ENCODE measurements at places on chromosomes 2 and 18.

- no peak for DNase-seq
Measured at GRCh38 chr18:4270988-4271387, 184.1 kb downstream of the DLGAP1 start.

GRCh38 chr2:149902081-149902480, 314.5 kb upstream of the MMADHC start:
- no peak for DNase-seq

- DNase-seq = no peak
Measured at GRCh38 chr18:5107988-5108387, 89.1 kb downstream of the AKAIN1 start.

DNA sequence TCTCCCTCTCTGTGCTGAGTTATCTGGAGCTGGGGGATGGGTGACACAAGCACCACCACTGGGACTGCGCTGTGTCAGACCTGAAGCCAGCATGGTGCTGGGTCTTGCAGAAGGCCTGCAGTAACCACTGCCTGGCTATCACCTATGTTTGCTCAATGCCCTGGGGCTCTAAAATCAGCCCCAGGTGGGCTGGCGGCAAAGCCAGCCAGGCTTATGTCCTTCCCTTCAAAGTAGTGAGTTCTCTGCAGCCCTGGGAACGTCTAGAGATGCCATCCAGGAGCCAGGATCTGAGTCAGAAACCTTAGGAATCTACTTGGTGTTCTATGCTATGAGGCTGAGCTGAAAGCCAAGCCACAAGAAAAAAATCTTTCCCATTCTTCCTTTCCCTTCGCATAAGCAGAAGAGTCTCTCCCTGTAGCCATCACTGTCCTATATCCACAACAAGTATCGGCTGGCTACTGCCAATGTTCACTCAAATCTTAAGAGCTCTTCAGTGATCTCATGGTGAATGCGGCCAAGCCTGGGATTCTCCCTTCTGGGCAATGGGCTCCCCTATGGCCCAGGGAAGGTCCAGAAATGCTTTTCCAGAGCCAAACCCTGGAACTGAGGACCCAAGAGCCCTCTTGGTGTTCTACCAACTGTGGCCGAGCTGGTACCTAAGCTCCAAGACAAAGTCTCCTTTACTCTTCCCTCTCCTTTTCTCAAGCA, 248.7 kb downstream of the ZNF385B start:
- DNase-seq = no peak

GRCh38 chr2:43183743-43184142, 42.7 kb downstream of the ZFP36L2 start:
- no peak for DNase-seq

GRCh38 chr2:98548920-98549818, 59.1 kb downstream of the COA5 start:
- no peak for DNase-seq

DNA sequence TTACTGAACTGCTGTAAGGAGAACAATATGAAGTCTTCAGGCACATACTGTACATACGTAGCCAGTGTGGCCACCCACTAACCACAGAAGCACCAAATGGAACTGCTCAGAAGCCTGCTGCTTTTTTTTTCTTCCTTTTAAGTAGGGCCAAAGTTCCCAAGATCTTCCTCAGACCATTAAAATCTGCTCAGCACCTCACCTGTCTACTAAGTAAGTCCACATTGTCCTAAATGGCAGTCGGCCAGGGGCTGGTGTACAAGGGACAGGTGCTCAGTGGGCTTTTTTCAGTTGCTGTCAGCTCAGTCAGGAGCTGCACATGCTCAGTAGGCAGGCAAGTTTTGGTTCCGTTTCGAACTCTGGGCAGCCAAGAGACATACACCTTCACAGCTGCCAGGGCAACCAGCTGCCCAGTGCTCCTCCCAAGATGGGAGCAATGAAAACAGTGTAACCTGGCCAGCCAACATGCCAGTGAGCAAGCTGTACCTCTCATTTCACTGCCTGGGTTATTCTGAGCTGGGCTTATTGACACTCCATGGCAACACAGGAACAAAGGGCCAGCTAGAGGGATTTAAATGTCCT, 86.1 kb downstream of the ACVR1 start:
- no peak for DNase-seq

GRCh38 chr2:9769171-9770005, 73.9 kb upstream of the TAF1B start:
- DNase-seq = peak; percentile 54

DNA sequence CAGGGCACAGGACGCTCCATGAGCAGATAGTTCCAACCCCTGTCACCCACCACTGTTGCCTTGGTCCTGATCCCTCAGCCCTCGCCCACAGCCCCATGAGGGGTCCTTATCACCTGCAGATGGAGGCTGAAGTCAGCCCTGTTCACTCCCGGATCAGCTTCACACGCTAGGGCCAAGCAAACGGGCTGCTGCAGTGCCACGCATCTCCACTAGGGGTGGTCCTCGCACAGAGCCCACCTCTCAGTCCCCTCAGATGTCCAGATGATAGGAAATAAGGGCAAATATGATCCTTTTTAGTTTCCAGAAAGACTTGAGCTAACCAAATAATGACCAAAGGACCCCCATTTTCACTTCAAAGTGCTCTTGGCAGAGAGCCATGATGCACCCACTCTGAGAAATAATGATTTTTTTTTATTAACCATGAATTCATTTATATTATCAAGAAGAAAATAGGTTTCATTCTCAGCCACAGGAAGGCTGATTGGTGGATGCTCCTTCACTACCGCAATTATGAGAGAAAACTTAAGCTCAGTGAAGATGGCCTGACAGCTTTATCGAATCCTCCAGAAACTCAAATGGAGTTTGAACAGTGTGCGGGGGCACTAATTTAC, 71.9 kb upstream of the KLHL29 start:
- DNase-seq = peak; percentile 46

GRCh38 chr18:47817017-47817794, 113.3 kb downstream of the SMAD2 start:
- DNase-seq = no peak

DNA sequence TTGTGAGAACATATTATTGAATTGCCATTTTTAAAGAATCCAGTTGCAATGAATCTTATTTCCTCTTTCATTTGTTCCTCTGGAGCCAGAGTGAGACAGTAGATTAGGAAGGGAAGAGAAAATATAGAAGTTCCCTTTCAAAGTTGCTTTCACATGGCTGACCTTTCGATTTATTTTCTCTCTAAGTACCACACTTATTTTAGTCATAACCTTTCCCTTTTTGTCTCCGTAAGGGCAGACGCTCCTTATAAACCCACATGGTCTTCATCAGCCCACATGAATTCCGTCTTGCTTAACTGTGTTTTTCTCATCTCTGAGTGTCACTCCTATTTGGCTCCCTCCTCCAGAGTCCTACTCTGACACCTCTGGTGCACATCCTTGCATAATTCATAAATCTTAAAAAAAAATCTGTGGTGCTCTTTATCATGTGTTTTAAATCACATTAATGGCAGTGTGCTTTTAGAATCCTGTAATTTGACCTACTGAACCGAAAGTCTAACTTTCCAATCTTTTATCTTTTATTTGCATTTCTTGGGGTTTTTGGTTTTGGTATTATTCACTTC, 38.5 kb upstream of the ZNF396 start:
- no peak for DNase-seq

GRCh38 chr18:36627637-36628036, 201.2 kb downstream of the TPGS2 start:
- DNase-seq = no peak

DNA sequence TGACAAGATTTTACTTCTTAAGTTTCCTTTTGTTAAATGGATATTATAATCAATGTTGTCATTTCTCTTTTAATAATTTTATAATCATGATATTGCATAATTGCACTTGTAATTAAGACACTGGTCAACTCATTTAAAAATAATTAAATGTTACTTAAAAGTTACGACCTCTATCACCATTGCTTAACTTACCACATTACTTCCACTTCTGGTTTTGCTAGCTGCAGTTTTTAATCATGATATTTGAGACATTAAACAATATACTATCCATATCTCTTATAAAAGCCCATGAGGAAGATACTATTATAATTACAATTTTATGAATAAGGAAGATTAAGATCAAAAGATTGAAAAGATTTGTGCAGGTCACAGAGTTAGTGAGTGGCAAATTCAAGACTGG, 502.0 kb downstream of the RNF144A start:
- DNase-seq = no peak

GRCh38 chr2:95348609-95349567, 51.7 kb downstream of the KCNIP3 start:
- no peak for DNase-seq

DNA sequence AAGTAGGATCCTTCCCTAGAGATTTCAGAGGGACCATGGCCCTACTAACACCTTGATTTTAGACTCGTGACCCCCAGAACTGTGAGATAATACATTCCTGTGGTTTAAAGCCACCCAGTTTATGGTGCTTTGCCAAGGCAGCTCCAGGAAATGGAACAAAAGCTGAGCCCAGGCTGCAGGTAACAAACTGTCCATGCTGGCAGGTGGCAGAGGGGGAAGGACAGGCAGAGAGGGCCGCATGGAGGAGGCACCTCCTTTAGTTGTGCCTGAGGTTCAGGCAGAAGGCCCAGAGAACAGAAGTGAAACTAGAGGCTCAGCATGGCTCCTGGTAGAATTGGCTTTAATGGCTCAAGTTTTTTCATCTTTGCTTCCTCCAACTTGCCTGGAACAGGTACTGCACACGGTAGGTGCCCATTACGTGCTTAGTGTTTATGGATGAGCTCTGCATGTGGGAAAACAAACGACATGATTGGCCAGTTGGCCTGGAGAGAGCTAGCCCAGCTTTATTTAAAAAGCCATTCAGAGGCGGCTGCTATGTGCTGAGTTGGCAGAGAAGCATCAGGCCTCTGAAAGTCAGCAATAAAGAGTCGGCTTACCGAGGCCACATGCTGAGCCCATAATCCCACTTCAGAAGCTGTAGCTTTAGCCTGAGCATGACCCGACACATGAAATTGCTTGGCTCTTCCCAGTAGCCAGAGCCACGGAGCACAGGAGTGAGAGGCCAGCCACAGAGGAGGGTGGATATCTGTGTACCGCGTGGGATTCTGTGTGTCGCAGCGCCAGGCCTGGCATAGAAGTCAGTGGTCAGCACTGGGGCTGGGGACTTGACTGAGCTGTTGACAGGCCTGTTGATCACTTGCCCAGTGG, 36.5 kb downstream of the HS1BP3 start:
- no peak for DNase-seq

GRCh38 chr18:54116541-54117257, 107.8 kb downstream of the MBD2 start:
- DNase-seq = no peak

DNA sequence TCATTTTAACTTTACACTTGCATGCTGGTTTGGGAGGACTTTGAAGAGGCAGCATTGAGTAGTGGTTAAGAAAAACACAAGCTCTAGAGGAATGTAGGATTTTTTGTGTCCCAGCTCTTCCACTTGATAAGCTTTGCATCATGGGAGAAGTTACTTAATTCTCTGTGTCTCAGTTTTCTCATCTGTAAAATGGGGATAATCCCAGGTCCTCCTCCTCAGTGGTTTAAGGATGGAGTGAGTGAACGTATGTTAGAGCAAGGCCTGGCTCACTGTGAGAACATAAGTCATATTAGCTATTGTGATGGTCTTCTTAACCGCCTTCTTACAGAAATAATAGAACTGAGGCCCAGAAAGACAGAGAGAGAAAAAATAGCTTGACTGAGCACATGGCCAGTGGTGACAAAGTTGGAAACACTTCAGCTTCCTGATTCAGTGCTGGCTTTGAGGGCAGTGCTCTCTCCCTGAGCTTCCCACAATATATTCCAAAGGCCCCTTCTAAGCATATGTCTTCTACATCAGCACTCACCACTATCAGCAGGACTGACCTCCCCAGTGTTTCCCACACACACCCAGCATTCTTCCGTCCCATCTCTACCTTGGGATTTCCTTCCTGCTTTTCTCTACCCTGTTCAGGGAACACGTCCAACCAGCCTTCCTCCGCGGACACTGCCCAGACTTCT, 214.9 kb upstream of the TNP1 start:
- no peak for DNase-seq

DNA sequence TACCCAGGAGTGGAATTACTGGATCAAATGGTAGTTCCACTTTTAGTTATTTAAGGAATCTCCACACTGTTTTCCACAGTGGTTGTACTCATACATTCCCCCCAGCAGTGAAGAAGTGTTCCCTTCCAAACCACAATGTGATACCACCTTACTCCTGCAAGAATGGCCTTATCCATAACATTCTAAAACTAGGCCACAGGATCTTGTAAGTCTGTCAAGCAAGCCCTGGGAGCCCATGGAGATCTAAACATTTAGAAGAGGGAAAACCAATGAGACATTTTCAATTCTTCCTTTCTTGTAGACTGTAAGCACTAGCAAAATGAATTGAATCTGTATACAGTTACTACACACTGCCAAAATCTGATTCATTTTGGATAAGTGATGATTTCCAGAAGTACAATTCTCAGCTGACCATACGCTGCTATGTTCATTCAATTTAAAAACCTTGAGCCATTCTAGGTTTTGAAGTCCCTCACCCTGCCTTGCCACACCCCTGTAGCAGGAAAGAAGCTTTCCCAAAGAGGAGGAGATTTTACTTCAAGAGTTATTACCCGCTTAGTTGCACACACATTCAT, 149.1 kb downstream of the SLC8A1 start:
- no peak for DNase-seq

DNA sequence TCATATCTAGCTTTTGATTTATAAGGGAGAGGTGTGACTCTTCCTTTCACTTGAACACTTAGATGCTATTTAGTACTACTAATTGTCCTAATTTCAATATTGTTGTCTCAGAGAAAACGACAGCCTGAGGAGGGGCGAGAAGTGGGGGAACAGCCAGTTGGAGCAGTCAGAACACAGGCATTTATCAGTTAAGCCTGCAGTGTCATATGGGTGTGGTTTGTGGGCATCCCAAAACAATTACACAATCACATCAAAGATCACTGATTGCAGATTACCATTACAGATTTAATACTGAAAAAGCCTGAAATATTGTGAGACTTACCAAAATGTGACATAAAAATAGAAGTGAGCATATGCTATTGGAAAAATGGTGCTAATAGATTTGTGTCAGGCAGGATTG, 15.8 kb downstream of the TMEM131 start:
- DNase-seq = no peak

DNA sequence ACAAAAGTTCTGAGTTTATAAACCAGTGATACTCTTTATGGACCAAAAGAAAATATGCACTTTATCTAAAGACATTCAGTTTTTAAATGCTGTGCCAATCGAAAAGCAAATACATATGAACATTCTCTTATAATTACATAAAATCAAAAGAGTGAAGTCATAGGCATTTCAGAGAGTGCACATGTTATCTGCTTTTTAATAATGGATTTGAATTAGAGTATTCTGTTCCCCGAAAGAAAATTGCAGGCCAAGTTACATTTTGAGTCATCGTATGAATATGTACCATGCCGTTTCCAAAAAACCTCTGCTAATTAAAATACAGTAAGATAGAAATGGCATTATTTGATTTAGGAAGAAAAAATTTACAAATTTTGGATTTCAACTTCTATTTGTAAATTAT, 565.7 kb downstream of the ZEB2 start:
- no peak for DNase-seq

- peak; percentile 29 for DNase-seq
Measured at GRCh38 chr2:120305296-120305695, 40.6 kb upstream of the INHBB start.

- DNase-seq = no peak
Measured at GRCh38 chr2:128289439-128289838, 29.2 kb downstream of the HS6ST1 start.

GRCh38 chr2:2061091-2061696, 269.9 kb downstream of the MYT1L start:
- DNase-seq = no peak

- DNase-seq = no peak
Measured at GRCh38 chr2:40346535-40347354, 105.1 kb downstream of the SLC8A1 start.

Measured in SK-N-DZ (cell line).